Cortex of kidney (tissue), 1 donor: ENCODE measurements at places on chromosomes 6 and 20.

DNA sequence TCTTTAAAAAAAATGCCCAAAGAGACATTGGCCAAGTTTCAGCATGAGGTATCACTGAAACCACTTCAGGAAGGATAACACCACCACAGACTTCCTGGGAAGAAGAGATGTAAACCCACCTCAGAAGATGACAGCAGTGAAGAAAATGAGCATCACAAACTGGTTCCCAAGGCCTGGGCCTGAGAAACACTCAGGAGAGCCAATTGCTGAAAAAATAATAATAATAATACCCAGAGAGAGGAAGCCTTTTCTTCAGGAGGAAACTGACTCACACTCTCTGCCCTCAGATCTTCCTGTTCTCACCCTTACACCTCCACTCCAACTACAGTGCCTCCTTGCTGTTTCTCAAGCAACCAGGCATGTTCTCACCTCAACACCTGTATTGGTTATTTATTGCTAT is 68.1 kb upstream of the MAFB start:
- DNase-seq: no peak

- no peak for DNase-seq
Measured at GRCh38 chr20:51562332-51563173, 20.0 kb upstream of the NFATC2 start.

- DNase-seq: no peak
Measured at GRCh38 chr6:110428153-110428552, 12.8 kb upstream of the DDO start.

GRCh38 chr6:46606338-46606737 is 46.3 kb downstream of the CYP39A1 start:
- no peak for DNase-seq

DNA sequence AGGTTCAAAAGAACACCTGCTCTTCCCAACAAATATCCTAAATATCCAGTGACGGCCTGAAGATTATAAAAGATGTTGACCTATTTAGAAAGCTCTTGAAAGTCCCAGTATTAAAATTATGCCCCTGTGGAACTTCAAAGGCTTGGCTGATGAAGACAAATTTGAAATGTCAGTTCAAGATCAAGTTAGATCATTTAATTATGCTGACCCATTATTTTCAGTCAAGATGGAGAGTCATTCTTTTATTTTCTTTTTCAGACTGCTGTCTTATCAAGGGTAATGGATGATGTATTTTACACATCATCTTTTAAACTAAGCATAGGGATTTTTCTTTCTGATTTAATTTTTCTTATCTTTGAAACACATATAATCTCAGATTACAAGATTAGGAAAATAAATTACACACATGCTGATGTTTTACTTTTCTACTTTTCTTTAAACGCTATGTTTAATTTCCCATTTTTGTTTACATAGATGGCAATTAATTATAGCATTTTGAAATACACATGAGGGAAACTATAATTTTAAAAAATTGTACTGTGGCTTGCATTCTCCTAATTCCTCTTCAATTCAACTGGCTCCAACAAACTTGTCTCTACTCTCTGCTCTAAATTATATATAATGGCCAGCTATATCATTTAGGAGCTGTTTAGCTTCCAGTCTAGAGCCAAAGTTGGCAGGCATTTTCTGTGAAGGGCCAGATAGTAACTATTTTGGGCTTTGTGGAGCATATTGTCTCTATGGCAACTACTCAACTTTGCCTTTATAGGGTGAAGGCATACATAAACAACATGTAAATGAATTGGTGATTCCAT is 123.7 kb downstream of the RCAN2 start:
- DNase-seq: no peak

DNA sequence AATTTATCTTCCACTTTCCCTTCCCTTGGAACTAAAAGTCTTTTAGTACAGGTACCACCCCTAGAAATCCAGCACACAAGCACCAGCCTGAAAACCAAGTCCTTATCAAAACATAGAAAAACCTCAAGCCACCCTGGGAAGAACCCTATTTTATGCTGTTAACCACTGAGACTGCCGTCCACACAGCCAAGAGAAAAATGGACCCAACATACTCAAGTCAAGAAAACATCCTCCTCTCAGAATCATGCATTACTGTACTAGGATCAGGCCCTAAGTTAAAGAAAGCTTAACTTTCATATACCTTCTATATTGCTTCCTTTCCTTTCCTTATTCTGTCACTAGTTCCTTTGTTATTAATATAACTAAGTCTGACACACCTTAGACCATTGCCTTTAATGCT is 16.9 kb upstream of the GOPC start:
- no peak for DNase-seq

DNA sequence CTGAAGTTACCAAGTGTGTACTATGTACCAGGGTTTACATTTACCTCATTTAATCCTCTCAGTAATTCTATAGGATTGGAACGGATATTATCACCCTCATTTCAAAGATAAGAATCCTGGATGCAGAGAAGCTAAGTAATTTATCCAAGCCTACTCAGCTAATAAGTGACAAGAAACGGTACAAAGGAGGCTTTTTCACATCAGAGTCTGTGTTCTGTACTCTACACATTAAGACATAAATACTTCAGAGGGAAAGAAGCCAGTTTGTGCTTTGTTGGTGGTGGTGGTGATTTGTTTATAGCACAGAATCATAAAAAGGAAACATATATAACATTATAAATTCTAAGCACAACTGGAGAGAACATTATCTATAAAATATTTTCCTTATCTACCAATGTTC is 88.3 kb upstream of the HMGCLL1 start:
- no peak for DNase-seq

DNA sequence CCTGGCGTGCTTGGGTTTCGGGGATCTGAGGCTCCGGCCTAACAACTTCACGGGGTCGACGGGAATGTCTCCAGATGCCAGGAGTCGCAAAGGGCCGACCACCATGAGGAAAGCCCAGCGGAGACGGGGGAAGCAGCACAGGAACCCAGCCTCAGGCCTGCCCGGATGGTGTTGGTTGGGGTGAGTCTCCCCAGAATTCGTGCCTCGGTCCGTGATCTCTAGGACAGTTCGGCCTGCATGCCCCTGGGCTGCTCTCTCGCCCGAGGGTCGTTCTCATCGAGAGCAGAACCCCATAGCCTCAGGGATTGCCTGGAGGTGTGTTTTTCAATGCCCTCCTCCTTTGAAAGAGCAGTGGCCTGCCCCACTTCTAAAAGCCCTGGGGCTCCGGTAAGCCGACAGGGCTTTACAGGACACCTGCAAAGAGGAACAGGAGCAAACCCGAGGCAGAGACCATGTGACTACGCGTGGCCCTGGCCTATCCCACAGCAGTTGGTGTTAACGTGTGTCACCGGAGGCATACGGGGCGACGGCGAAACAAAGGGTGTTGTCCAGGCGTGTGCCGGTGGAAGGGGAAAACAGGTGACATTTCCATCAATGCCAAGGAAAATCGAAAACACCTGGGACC is 973.1 kb upstream of the DEFB115 start:
- peak; percentile 36 for DNase-seq

GRCh38 chr6:157429248-157429647 is 48.3 kb downstream of the ZDHHC14 start:
- no peak for DNase-seq

GRCh38 chr6:113591896-113592827 is 265.0 kb upstream of the MARCKS start:
- no peak for DNase-seq

DNA sequence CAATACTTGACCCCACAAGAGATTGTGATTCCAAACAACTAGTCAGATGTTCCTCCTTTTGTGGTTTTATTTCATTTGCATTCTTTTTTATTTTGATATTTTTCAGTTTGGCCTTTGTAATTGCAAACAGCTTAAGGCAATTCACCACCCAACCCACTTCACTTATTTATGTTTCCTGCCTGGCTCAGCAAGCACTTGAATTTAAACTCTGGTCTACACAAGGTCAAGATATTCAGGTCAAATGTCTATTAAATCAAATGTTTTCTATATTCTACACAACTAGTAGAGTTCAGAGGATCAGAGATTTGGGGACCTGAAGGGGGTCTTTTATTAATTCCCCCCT is 100.1 kb downstream of the SGK1 start:
- DNase-seq: no peak

- DNase-seq: no peak
Measured at GRCh38 chr6:134882426-134883038, 67.4 kb downstream of the ALDH8A1 start.

GRCh38 chr20:17066902-17067301 is 159.9 kb upstream of the PCSK2 start:
- DNase-seq: no peak

GRCh38 chr6:99514089-99514488 is 1.1 kb downstream of the USP45 start:
- no peak for DNase-seq

GRCh38 chr6:142764311-142764710 is 180.7 kb downstream of the HIVEP2 start:
- DNase-seq: no peak

GRCh38 chr6:89763550-89763949 is 56.0 kb downstream of the MDN1 start:
- DNase-seq: no peak

- DNase-seq: no peak
Measured at GRCh38 chr20:61749406-61750075, 316.1 kb downstream of the TAF4 start.

- no peak for DNase-seq
Measured at GRCh38 chr20:45621593-45621992, 7.9 kb upstream of the WFDC10A start.
